ENCODE measurements at places on chromosomes 6 and 20. TPM values are rescaled to one million over a fixed set of nuclear protein-coding genes. Genes with fewer than 3 reads are reported as not detected.

DNA sequence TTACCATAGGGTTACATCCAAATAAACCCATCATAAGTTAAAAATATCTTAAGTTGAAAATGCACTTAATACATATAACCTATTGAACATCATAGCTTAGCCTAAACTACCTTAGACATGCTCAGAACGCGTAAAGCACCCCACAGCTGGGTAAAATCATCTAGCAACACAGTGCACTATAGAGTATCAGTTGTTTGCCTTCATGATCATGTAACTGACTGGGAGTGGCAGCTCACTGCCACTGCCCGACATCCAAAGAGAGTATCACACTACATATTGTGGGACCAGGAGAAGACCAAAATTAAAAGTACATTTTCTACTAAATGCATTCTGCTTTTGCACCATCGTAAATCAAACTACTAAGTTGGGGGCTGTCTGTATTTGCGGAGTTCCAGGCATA is 31.7 kb downstream of the THEMIS start:
- no peak for DNase-seq

DNA sequence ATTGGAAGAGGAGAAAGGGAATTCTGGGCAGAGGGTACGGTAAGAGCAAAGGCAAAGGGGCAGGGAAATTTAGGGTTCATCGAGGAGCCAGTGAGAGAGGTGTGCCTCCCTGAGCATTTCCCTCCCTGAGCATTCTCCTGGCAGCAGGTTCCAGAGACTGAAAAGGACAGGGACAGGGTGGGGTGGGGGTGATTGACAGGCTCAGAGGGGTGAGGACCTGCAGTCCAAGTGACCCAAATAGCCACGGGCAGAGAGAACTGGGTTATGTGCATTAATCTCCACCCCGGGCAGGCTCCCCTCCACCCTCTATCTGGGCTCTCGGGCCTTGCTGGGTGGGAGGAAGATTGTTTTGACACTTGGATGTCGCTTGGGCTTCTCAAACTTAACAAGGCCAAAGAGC is 69.5 kb downstream of the KCNB1 start:
- no peak for DNase-seq

DNA sequence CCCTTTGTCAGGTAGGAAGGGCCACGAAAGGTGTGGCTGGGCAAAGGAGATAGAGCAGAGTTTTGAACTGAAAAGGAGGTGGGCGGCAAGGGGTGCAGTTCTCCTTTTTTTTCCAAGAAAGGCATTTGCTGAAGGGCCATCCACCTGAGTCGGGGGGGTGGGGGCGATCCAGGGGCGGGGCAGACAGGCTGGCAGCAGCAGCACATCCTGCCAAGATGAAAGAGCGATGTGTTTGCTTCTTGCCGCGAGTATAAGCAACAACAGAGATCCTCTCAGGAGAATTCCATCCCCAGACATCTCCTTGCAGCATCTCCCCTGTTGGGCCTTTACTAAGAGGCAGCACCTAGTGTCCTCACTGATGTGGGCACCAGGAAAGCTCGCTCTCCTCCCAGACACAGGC is 516.5 kb downstream of the CD83 start:
- no peak for DNase-seq

GRCh38 chr20:6693178-6693807 is 74.2 kb upstream of the BMP2 start:
- no peak for DNase-seq

DNA sequence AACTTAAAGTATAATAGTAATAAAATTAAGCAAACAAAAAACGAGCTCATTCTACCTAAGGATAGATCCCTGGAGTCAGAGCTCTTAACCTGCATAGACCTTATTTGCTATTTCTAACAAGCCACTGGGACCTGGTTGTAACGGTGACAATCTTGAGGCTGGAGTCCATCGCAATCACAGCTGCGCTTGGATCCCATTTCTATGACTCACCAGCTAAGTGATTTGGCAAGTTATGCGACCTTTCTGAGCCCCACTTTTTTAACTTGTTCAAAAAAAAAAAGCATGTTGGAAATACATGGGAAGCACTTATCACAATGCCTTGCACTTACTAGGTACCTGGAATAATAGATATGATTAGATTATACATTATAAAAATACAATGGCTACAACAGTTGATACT is 389.5 kb upstream of the CDH4 start:
- DNase-seq, result peak; percentile 53

- peak; percentile 80 for DNase-seq
Measured at GRCh38 chr6:10101551-10102252, 313.2 kb downstream of the TFAP2A start.

GRCh38 chr6:14520029-14520428 is 402.5 kb downstream of the CD83 start:
- peak; percentile 46 for DNase-seq

DNA sequence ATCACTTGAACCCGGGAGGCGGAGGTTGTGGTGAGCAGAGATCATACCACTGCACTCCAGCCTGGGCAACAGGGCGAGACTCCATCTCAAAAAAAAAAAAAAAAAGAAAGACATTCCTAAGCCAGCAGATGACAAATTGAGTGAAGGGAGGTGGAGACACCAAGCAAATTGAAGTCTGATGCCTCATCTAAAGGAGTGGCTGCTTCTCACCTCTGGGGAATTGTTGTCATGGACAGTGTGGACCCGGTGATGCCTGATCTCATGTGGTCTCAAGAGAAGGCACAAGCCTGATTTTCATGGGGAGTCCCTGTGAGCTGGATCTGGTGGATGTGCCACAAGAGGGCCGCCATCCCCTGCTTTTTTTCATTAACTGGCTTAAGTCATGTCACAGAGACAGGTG is 272.0 kb downstream of the ZNF217 start:
- no peak for DNase-seq

- peak; percentile 84 for DNase-seq
Measured at GRCh38 chr6:125363039-125363823, 61.5 kb upstream of the HDDC2 start.

DNA sequence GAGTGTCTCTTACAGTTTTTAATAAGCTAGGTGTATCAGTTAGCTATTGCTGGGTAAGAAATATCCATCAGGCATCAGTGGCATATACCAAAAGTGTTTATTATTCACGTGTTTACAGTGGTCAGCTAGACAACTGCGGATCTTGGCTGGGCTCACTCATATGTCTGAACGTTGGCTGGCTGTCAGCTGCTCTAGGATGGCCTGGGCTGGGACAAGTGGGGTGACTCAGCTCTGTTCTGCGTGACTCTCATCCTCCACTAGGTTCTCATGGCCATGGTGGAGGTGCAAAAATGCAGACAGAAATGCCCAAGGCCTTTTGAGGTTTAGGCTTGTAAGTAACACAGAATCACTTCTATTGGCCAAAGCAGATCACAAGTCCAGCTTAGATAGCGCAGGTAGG is 22.0 kb downstream of the ZNF341 start:
- DNase-seq, result peak; percentile 16

GRCh38 chr6:100487638-100488037 is 22.9 kb upstream of the SIM1 start:
- DNase-seq, result no peak

DNA sequence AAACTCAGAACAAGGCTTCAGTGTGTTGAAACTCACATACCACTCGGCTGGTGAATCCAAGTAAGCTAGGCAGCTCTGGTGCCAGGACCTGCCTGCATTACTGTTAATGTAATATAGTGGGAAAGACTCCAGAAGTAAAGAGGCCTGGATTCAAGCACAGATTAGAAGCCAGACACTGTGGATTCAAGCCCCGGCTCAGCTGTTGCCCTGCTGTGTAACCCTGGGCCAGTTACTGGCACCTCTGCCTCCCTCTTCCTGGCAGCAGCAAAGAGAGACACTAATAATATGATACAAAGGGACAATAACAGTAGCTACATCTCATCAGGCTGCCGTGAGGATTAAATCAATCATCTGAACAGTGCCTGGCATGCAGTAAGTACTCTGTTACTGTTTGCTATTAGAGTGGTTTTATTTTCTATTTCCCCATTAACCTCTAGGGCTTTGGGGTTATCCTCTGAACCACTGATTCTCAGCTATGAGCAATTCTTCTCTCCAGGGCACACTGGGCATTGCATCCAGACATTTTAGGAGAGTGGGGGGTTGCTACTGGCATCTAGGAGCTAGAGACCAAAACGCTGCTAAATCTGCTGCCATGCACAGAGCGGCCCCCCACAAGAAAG is 92.9 kb downstream of the ZMYND8 start:
- no peak for DNase-seq

DNA sequence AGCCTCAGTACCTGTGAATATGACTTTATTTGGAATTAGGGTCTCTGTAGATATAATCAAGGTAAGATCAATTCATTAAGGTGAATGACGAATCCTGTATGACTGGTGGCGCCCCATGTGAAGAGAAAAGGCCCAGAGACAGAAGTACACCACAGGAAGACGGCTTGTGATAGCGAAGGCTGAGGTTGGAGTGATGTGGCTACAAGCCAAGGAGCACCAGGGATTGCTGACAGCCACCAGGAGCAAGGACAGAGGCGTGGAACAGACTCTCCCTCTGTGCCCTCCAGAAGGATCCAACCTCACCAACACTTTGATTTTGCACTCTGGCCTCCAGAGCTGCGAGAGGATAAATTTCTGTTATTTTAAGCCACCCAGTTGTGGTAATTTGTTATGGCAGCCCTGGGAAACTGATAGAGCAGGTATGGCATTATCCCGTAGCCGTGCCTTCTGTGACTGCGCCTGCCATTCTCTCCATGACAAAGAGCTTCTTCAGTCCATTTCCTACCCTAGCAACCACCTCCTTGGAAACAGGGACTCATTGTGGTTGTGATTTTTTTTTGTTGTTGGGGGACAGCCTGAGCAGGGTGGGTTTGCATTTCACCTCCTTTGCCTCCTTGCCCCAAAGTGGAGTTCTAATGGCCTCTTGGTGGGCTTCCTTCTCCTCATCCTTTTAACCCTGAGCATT is 29.6 kb downstream of the PTK7 start:
- peak; percentile 29 for DNase-seq

DNA sequence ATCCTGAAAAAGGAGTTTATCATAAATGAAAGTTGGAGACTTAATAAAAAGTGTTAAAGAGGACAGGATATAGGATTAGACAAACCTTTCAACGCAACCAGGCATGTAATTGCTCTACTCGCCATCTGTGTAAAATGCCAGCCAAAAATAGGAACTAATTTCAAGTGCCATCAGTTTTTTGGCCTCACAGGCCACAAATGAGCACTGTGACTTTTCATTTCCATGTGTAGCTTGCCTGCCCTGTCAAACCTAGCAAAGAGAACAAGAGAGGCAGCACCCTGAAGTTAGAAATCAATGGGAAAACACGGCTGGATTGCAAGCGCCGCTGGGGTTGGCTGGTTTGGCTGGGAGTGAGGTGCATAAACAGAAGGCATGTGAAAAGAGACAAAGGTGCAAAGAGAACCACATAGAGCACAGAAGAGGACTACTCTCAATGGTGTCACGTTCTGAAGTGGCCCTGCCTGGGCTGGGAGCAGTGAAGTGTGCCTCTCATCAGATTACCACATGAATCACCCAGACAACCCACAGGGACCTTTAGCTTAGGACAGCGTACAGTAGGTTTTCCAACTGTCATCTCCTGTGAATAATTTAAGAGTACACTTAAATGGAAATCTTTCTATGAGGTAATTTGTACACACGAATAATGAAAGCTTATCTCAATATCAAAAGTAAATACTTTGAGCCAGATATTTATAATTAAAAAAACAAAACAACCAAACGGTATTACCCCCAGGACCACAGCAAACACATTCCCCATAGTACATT is 78.0 kb upstream of the NHSL1 start:
- DNase-seq, result peak; percentile 59

DNA sequence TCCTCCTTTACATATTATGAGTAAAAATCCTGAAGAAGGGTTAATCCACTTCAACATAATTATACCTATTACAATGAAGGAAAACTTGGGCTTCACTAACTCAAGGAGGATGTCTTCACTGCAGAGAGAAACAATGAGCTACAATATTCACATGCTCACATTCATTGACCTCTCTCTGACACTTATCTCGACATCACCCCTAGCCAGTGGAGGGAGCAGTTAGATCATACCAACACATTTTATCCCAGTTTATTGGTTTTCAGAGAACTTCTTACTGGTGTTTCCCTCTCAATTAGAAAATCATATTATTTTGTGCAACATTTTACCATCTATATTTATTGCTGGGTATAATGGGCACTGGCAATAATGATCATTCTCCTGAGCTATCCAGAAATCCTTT is 646.5 kb downstream of the TENT5A start:
- peak; percentile 8 for DNase-seq

DNA sequence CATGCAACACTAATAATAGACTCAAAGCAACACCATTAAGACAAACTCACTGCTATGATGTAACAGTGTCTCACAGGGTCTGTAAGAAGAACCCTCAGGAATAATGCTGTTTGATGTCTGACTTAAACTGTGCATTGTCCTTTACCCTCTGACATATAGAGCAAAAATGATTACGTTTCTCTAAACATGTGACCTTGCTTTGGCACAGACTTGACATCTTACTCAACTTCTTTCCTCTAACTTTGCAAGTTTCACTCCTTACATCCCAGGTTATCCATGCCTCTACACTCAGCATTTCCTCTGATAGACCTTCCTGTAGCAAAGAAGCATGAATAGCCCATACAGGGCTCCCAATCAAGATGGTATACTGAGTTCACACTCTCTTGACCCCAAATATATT is 252.7 kb downstream of the UST start:
- DNase-seq, result no peak

GRCh38 chr6:134331256-134331655 is 13.3 kb upstream of the SGK1 start:
- DNase-seq, result no peak

DNA sequence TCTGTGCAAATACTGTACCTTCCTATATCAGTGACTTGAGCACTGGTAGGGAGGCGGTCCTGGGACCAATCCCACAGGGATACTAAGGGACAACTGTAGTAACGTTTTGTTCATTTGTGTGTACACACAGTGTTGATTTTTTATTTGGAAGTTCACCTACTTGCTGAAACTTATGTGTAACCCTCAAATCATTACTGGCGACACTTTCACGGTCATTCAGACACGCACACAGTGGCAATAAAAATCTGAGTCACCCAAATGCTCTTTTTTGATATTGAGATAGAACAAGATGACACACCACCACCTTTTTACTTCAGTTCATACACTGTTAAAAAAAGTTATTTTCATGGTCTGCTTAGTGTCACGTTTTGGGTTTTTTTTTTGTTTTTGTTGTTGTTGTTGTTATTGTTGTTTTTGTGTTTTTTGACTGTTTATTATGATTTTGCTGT is 79.8 kb downstream of the QKI start:
- DNase-seq, result peak; percentile 29

GRCh38 chr6:29720863-29721262 is 2.4 kb upstream of the HLA-F start:
- DNase-seq, result no peak

HCK gene
- total RNA-seq, result 0.15 TPM

TBXT gene
- not detected for total RNA-seq

CYP24A1 gene
- 1.0 TPM for total RNA-seq

C4B gene
- 0.30 TPM for total RNA-seq

CDH26 gene
- total RNA-seq, result 0.29 TPM

F13A1 gene
- total RNA-seq, result 0.06 TPM

RSPO4 gene
- total RNA-seq, result not detected

PSORS1C1 gene
- 1.5 TPM for total RNA-seq

DEFB115 gene
- total RNA-seq, result not detected

ATP9A gene
- total RNA-seq, result 7.9 TPM

FUT9 gene
- 0.03 TPM for total RNA-seq

SLC35A1 gene
- 22.6 TPM for total RNA-seq

DEFB124 gene
- total RNA-seq, result not detected

PAX1 gene
- 0.12 TPM for total RNA-seq

PTGIS gene
- 0.54 TPM for total RNA-seq

TRIM10 gene
- not detected for total RNA-seq
